CD4-positive, alpha-beta T cell treated with Interleukin-1 beta for 1 hour (primary cell): ENCODE measurements at places on chromosomes 3 and 15.

DNA sequence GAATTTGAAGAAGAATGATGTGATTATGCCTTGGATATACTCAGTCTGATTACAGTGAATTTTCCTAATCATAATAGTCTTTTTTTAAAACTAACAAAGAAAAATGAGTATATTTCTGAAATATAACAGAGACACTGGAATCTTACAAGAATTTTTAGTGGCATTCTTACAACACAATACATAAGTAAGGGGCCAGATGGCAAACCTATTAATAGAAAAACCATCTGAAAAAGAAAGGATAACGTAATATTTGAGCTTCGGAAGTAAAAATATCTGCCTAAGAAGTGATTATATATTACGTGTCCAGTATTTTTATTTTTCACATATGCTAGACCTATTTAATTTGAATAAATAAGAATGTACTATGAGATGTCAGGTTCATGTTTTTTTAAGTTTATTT lies 452.8 kb downstream of the NAALADL2 start:
- no peak for DNase-seq

DNA sequence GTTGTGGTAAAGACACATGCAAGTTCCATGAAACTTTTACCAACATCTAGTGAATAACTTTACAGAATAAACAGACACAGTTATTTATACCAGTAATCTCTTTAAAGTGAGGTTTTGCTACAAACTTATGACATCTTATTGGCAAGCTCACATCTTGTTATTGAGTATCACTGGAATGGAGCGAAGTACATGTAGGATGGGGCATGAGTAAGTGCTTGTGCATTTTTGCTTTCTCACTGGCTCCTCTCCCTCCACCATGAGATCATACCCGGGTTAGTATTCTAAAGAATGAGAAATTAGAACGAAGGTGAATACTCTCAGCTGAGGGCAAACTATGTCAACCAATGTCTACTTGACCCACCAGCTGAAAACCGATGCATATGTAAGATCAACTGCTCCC lies 193.3 kb upstream of the ZNF717 start:
- no peak for DNase-seq

- DNase-seq, result no peak
Measured at GRCh38 chr3:4149296-4149695, 153.9 kb upstream of the SETMAR start.

DNA sequence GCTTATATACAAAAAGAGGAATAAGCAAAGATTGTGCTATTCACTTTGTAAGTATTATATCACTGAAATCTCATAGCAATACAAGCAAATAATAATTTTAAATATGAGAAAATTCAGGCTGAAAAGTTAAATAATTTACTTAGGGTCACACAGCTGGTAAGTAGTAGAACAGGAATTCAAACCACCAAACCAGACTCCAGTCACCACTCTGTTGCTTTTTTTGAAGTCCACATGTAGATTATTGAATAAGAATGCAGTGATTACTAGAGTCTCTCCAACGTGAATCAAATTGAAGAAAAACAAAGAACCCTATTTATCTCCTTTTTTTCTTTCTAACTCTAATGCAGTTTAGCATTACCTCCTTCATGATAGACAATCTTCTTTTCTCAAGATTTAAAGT lies 15.9 kb downstream of the SPICE1 start:
- DNase-seq, result no peak

GRCh38 chr3:41364736-41365135 lies 165.4 kb downstream of the CTNNB1 start:
- no peak for DNase-seq

- no peak for DNase-seq
Measured at GRCh38 chr15:28068930-28069329, 30.2 kb downstream of the OCA2 start.

DNA sequence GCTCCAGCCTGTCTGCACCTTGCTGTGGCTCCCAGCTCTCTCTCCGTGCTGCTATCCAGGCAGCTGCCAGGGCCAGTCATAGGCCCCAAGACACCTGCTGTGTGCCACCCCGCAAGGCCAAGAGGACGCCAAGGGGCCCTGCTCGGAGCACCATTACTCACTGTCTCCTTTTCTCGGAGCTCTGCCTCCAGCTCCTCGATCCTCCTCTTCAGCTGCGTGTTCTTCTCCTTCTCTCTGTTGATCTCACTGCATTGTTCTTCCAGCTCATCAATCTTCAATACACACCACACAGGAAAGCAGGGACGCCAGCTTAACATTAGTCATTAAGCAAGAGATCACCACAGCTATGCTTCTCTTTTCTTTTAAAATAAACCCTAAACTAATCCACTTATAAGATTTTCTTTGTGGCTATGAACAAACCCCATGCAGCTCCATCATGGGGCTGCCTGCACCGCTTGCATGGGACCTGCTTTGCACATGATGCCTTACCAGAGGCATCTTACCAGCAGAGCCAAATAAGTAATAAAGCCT lies 42.6 kb downstream of the WHAMM start:
- no peak for DNase-seq

GRCh38 chr15:93485438-93486327 lies 396.7 kb upstream of the RGMA start:
- DNase-seq, result no peak

- DNase-seq, result no peak
Measured at GRCh38 chr15:33581032-33581431, 270.3 kb downstream of the RYR3 start.

DNA sequence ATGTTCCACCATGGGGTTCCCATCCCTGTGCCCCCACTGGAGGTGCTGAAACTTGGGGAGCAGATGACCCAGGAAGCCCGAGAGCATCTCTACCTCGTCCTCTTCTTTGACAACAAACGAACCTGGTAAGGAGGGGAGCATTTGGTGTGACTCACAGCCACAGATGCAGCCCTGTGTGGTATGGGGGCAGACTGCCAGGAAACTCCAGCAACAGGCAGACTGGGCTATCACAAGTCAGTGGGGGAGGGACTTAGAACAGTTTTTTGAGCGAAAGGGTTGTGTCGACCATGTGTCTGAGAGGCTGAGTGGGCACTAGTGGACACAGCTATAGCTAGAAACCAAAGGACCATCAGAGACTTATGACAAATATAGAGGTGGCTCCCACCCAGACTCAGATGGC lies 3.4 kb upstream of the OGG1 start:
- DNase-seq, result no peak

- no peak for DNase-seq
Measured at GRCh38 chr15:99137877-99138276, 33.0 kb downstream of the SYNM start.

DNA sequence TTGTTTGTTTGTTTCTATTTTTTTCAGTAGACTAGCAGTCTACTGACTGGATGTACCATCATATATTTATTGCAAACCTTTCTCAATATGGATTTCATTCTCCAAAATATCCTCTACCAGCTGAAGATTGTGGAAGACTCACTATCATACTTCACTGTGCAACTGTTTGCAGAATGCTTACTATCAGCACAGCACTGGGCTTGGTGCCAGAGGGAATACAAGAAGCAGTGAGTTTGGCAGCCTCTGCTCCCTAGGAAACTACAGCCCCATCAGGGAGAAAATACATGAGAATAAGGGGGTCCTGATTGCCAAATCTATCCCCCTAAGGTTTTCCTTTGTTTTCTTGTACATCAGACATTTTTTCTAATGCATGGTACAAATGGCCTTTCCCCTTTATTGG lies 27.5 kb downstream of the AQP9 start:
- DNase-seq, result no peak

GRCh38 chr3:324423-324822 lies 127.9 kb downstream of the CHL1 start:
- no peak for DNase-seq

DNA sequence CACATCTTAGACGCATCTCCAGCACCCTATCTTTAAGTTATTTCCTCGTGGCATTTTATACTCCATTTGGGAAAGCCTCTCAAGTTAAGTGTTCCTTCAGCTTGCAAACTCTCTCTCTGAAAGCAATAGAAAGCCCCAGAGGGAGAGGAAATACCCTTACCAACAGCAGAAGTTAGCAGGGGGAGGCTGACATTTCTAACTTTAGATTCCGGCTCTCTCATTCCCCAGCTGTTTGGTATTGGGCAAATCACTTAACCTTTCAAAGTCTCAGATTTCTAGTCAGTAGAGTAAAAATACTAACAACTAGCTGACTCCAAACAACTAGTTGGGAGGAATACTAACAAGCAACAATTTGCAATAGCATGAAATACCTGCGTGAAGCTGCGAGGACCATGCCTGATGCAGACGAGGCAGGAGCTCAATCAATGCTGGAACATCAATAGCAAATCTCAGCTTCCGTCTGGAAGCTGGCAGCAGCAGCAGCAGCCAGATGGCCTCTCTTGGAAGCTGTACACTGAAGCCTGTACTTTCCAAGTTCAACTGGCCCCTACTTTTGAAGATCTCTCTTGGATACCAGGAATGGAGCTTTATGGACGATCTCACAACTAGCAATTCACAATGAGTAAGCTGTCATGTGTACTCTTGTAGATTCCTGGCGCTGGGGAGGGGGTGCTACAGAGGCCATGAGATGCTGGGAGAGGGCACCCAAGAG lies 47.8 kb downstream of the THBS1 start:
- DNase-seq, result no peak

DNA sequence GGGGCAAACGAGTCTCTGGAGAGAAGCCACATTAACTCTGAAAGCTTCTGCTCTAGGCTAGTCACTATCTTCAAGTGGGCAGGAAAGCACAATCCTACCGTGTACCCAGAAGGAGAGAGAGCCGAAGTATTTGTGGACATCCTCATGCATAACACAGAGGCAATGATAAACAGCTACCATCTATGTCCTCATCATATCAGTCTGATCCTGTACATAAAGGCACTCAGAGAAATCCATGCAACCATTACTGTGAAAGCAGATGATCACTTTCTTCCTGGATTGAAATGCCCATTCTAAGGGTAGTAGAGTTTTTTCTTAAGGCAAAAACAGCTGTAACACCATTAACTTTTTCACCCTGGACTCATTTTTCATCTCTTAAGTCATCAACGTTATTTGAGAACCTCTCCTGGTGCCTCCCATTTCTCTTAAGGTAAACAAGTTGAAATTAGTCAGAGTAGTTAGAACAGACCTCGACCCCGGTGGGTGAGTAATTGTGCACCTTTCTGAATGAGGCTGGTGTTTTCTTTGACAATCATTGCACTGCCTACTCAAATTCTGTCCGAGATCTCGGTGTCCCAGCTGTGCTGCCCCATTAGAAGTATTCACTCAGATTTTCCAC lies 327.4 kb downstream of the SHQ1 start:
- DNase-seq, result no peak

DNA sequence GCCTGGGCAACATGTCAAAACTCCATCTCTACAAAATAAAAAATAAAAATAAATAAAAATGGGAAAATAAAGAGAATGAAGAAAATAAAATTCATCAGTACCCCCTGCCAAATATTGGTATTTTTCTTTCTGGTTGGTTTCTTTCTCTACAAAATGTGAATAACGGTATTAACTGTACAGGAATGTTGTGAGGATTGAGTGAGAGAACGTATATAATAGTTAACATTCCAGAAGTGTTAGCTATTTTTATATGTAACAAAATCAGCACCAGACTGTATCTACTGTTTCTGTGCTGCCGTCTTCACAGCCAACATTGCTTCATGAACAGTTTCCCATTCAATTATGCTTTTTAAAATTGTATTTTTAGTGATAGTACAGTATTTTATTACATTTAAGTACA lies 25.5 kb upstream of the RNU6-1 start:
- no peak for DNase-seq

- no peak for DNase-seq
Measured at GRCh38 chr3:158777161-158777873, 24.5 kb upstream of the MFSD1 start.

DNA sequence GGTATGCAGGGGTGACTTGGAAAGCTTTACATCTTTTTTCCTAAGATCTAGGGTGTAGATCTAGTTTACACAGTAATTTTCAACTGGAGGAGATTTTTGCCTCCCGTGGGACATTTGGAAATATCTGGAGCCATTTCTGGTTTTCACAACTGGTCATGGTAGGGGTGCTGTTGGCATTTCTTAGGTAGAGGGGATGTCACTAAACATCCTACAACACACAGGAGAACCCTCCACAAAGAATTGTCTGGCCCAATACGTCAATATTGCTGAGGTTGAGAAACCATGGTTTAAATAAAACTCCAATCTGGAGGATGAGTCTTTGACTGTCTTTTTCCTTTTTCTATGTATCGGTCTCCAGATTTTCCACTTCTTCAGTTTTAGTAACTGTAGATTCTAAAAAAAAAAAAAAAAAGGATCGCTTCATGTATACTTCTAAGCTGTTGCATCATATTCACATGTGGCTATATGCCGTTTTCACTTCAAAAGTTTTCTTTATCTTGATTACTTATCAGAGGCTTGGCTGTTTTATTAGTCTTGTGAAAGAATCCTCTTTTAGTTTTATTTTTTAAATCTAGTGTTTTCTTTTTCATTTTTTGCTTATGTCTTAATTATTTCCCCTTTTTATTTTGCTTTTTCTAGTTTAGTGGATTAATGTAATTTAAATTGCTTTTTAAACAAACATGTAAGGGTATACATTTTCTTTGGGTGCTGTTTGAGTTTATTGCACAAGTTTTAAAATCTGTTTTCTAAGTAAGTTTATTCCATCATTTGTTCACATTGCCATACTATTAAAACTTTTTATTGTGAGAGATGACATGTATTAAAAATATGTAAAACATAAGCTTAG lies 21.2 kb downstream of the UBE2Q2 start:
- DNase-seq, result no peak
